GOT3 (cell line): ENCODE measurements at places on chromosomes 2 and 18.

DNA sequence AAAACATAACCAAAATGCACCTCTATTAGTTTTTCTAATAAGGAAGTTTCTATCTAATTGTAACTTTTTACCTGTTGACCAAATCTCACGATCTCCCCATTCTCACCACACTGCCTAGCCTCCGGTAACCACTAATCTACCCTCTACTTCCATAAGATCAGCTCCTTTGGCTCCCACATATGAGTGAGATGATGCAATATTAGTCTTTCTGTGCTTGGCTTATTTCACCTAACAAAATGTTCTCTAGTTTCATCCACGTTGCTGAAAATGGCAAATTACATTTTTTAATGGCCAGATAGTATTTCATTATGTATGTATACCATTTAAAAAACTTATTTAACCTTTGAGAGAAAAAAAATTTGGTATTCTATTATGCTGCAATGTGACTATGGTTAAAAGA, 379.0 kb upstream of the NXPH2 start:
- no peak for DNase-seq

- DNase-seq = peak; percentile 3
These were observed 61.7 kb downstream of the MAP4K4 start for GRCh38 chr2:101759162-101759561.

DNA sequence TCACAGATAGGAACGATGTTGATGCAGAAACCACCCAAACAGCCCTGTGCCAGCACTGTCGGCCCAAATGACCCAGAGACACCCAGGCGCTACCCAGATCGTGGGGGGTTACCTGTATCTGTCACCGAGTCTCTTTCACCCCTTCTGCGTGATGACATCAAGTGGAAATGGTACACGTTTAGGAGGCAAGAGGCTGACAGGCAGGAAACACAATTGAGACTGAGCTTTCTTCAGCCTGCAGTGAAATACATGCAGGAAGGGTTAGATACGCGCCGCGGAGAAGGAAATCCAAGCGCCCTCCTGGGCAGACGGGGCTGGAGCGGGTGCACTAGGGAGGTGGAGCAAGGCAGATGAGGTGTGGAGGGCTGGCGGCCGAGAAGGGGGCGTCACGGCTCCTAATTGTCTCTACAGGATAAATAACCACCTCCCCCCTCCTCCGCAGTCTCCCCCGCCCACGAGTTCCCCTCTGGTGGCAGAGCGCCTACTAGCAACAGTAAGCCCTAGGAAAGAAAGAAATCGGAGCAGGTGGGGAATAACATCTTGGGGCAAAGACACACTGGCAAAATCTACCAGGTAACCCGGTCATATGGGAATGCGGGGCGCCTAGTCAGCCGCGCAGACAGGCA, at the start of gene RNF152:
RNF152 (minus strand) TSS at position 325 of the 626 bp plus-strand sequence. CDS start 76,544 bp downstream, outside the sequence.
- DNase-seq = no peak

GRCh38 chr2:233794128-233794658, 16.1 kb downstream of the MROH2A start:
- no peak for DNase-seq

DNA sequence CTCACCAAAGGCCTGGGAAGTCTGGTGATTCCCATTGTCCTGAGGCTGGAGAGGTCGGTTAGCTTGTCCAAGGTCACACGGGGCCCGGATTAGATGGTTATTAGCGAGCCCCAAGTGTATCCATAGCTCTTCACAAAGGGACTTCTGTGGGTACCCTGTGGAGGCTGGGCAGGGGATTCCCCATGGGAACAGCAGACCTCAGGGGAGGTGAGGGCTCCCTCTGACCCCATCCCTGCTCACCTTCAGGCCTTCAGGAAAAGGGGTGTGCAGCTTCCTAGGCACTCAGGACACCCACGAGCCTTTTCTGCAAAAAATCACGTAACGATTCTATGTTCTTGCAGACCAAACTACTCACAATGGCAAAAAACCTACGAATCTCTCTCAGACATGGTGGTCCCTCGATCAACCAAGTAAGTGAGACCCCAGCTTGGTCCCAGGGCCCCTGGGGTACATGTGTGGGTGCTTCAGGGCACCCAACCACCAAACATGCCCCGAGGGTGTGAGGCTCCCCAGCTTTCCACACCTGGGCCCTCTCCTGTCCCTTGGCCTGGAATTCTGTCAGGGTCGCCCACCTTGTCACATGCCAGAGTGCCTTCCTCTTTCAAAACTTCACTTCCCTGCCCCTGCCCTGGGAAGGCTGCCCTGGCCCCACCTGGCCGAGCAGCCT, 40.3 kb downstream of the PDIA6 start:
- DNase-seq = no peak

DNA sequence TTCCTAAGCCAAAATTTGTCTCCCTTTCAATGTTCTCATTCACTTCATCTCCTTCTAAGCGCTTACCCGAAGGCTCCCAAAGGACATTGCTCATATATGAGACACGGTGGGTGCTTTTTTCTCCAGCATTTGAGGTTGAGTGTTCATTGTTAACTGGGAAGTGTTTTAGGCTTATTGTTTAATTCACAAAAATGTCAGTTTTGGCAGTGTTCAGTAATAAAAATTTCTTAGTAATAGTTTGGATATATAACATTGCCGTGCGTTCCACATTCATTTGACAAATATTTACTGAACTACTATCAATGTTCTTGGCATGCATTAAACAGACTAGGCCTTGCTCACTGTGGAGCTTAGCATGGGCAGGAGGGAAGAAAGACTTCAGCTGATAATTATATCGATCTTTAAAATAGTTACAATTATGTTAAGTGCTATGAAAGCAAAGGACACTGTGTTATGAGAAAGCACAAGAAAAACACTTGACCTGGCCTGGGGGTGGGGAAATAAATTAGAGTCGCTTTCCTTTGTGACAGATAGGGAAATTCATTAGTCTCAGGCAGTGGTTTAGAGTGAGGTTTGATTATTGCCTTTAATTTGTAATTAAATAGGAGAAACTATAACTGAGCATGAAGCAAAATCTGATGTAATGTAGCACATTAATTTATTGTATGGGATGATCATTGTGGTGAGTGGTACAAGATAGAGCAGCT, 82.2 kb upstream of the DOCK10 start:
- no peak for DNase-seq
